ENCODE measurements at places on chromosomes 13 and 19. TPM values are rescaled to one million over a fixed set of nuclear protein-coding genes. Genes with fewer than 3 reads are reported as not detected.

GRCh38 chr13:97376981-97377380, 57.0 kb upstream of the RAP2A start:
- no peaks in the 10 kb centered on the region for H3K27me3 ChIP-seq
- no peak overlapping the region for H3K27ac ChIP-seq
- H3K4me3 ChIP-seq = no peak overlapping the region
- peaks cover 3% of the 10 kb centered on the region for H3K36me3 ChIP-seq

DNA sequence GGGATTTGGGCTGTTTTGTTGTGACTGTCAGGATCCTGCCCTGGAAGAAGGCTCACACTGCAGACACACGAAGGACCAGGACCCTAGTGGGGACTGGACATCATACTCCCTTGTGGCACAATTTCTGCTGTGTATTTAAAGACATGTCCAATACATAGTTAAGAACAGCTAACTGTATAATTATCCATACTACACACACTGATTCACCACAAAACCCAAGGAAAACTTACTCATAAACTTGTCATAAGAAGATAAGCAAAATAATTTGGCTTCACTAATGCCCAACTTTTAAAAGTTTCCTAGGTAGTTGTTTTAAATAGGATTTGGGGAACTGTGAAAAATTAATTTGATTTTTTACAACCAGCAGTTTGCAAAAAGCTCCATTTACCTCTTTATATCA, 46.1 kb downstream of the LATS2 start:
- no peaks in the 10 kb centered on the region for H3K36me3 ChIP-seq
- H3K4me1 ChIP-seq = peaks cover 64% of the 10 kb centered on the region
- peak; percentile 70 for DNase-seq

DNA sequence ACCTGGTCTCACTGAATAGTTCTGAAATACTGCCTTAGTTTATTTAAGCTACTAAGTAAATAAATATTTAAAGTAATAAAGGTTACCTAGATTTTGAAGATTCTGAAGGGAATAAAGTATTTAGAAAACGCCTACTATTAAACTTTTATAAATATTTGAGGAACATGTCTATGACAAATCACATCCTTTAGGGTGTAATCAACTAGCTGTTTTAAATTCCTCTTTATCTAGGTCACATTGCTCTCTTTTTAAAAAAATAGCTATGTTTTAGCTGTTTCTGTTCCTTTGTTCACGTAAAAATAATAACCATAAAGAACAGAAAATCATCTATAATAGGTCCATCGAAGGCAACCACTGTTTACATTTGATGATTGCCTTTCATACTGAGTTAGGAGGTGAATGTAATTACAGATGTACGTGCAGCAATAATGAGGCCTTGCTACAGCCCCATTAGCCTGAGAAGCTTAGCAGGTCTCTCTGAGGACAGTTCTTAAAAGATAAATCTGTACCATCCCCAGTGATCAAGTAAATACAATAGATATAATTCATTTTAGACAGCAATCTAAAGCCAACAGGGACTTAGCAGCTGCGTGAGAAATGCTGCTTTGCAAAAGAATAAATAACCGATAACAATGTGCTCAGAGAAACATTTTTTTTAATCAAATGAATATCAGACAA, 449.5 kb downstream of the LIG4 start:
- no peaks in the 10 kb centered on the region for H3K36me3 ChIP-seq
- peaks cover 8% of the 10 kb centered on the region for H3K4me1 ChIP-seq

The ZNF66 gene
- total RNA-seq = 7.5 TPM

The CEACAM20 gene
- not detected for total RNA-seq

DNA sequence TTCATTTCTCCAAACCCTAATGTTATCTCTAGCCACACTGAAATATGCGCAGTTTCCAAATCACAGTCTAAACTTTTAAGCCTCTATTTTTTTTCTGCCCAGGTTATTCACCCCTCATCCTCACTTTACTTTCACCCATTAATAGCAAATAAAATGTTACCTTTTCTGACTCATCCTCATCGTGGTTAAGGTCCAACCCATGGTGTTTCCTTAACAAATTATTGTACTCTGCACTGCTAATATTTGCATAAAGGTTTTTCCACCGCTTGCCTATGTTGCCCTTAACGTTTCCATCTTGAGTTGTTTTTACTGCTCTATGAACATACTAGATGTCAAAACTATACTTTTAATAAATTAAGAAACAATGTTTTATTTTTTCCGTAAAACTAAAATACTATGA, 780.9 kb upstream of the KLHL1 start:
- H3K27ac ChIP-seq = no peak overlapping the region
- H3K36me3 ChIP-seq = no peaks in the 10 kb centered on the region
- no peaks in the 10 kb centered on the region for H3K4me1 ChIP-seq
- no peak overlapping the region for H3K4me3 ChIP-seq

- no peak for DNase-seq
- H3K4me3 ChIP-seq = peak overlapping the region; percentile 73
- peaks cover 25% of the 10 kb centered on the region for H3K27me3 ChIP-seq
- peaks cover 18% of the 10 kb centered on the region for H3K4me1 ChIP-seq
These were observed 1.8 kb downstream of the SLITRK1 start for GRCh38 chr13:83880275-83881139.

DNA sequence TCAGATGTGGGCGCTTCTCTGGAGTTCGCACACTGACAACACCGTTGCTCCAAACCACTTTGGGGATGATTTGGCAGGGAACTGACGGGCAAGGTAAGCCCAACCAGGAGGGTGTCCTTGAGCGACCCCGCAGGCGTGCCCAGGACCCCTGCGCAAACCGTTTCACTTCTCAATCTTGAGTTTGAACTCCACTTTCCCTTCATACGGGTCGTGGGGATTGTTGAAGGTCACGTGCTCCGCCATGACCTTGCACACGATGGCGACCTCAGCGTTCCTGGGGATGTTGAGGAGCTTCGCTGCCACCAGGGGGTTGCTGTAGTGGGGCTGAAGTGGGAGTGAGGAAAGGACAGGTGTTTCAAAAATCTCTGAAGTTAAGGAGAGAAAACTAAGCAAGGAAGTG, 8.8 kb downstream of the ATP4B start:
- H3K27ac ChIP-seq = no peak overlapping the region
- H3K36me3 ChIP-seq = no peaks in the 10 kb centered on the region
- no peaks in the 10 kb centered on the region for H3K27me3 ChIP-seq
- DNase-seq = no peak
- H3K4me1 ChIP-seq = peaks cover 5% of the 10 kb centered on the region

The TGDS gene
- total RNA-seq = 11.5 TPM

DNA sequence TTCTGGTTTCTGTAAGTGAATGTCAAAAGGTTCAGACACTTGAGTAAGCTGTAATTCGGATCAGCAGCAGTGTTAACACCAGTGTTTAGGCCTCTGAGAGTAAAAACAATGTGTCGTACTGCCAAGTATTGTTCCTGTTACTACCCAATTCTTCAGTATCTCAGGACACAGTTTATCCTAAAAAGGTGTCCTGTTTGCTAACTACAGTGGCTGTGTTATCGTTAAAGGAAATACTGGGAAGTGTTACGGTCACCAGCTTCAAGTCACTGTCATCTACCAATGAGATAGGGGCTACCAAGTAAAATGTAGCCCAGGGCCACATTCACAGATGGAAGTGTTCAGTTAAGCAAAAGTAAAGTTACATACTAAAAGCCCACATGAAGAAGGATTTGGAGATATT, 2.3 kb upstream of the UPF3A start:
- H3K27me3 ChIP-seq = no peaks in the 10 kb centered on the region
- no peak for DNase-seq
- H3K4me3 ChIP-seq = no peak overlapping the region
- H3K4me1 ChIP-seq = peaks cover 17% of the 10 kb centered on the region

DNA sequence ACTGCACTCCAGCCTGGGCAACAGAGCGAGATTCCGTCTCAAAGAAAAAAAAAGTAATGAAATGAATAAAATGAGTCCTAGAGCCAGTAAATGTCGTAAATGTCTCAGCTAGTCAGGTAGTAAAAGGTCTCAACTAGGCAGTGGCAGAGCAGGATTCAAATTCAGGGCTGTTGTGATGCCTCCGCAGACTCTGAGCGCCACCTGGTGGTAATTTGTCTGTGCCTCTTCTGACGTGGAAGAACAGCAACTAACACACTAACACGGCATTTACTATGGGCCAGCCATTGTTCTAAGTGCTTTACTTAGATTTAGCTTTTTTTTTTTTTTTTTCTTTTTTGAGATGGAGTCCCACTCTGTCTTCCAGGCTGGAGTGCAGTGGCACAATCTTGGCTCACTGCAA, 30.2 kb downstream of the CYP2F1 start:
- H3K4me1 ChIP-seq = no peaks in the 10 kb centered on the region
- no peaks in the 10 kb centered on the region for H3K36me3 ChIP-seq
- H3K4me3 ChIP-seq = no peak overlapping the region
- peak; percentile 48 for DNase-seq

GRCh38 chr13:20350819-20351218, 118.7 kb upstream of the GJB6 start:
- H3K4me3 ChIP-seq = no peak overlapping the region
- peak; percentile 23 for DNase-seq
- no peaks in the 10 kb centered on the region for H3K36me3 ChIP-seq
- H3K4me1 ChIP-seq = peaks cover 11% of the 10 kb centered on the region
- H3K27me3 ChIP-seq = no peaks in the 10 kb centered on the region

GRCh38 chr13:74662905-74663304, 528.7 kb upstream of the KLF12 start:
- H3K27ac ChIP-seq = no peak overlapping the region
- H3K27me3 ChIP-seq = no peaks in the 10 kb centered on the region
- no peak overlapping the region for H3K4me3 ChIP-seq
- DNase-seq = no peak
- no peaks in the 10 kb centered on the region for H3K4me1 ChIP-seq

- H3K36me3 ChIP-seq = no peaks in the 10 kb centered on the region
- no peak overlapping the region for H3K27ac ChIP-seq
- no peaks in the 10 kb centered on the region for H3K4me1 ChIP-seq
- H3K4me3 ChIP-seq = no peak overlapping the region
- DNase-seq = no peak
These were observed 497.2 kb downstream of the DIAPH3 start for GRCh38 chr13:59666504-59666903.

- peaks cover 52% of the 10 kb centered on the region for H3K27me3 ChIP-seq
- H3K4me3 ChIP-seq = peak overlapping the region; percentile 77
- H3K4me1 ChIP-seq = no peaks in the 10 kb centered on the region
- DNase-seq = peak; percentile 26
- peak overlapping the region; percentile 39 for H3K27ac ChIP-seq
- no peaks in the 10 kb centered on the region for H3K36me3 ChIP-seq
These were observed 1.1 kb downstream of the MAB21L1 start for GRCh38 chr13:35475212-35475959.

The ZNF763 gene
- total RNA-seq = not detected

The RNF17 gene
- not detected for total RNA-seq

DNA sequence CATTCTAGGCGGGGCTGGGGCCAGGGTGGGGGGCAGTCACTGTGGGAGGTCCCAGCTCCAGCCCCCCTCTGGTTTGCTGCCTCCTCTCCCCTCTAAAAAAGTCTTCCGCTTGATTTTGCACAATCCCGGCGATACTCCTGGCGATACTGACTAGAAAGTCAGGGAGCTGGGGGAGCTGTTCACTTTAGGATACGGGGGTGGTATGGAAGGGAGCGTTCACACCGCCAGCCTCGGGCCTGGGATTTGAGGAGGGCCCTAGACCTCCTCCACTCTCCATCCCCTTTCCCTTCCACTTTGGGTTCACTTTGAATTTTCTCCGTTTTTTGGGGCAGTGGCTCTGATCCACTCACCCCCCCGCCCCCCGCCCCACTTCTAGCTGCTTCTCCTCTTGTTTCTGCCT, 35.0 kb downstream of the KEAP1 start:
- no peaks in the 10 kb centered on the region for H3K4me1 ChIP-seq
- H3K4me3 ChIP-seq = no peak overlapping the region
- H3K27ac ChIP-seq = no peak overlapping the region

GRCh38 chr13:30697177-30697953, 38.0 kb upstream of the ALOX5AP start:
- no peaks in the 10 kb centered on the region for H3K27me3 ChIP-seq
- H3K27ac ChIP-seq = peak overlapping the region; percentile 64
- H3K36me3 ChIP-seq = no peaks in the 10 kb centered on the region

DNA sequence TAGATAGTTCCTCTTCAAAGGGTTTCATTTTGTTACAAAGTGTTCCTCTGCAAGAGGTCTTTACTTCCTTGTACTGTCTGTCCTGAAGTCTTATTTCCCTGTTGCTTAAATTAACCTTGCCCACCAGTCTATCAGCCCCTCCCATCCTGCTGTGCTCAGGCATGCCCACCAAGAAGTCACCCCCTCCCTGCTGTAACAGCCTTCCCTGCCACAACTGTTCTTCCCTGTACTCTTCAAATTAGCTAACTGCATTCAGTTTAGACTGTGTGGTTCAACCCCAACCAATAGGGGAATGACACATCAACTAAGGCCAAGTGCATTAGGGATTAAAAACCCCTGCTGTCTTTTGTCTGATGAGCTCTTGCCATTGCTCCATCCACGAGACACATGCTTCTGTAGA, 34.4 kb upstream of the ZNF562 start:
- H3K27me3 ChIP-seq = no peaks in the 10 kb centered on the region
- no peaks in the 10 kb centered on the region for H3K4me1 ChIP-seq
- no peak overlapping the region for H3K4me3 ChIP-seq
- DNase-seq = no peak
- H3K27ac ChIP-seq = no peak overlapping the region

The KCNRG gene
- total RNA-seq = 0.41 TPM

GRCh38 chr19:17266589-17266974, 661 bp upstream of the BABAM1 start:
- H3K4me3 ChIP-seq = no peak overlapping the region
- H3K27me3 ChIP-seq = no peaks in the 10 kb centered on the region
- peaks cover 5% of the 10 kb centered on the region for H3K36me3 ChIP-seq
- H3K27ac ChIP-seq = no peak overlapping the region

DNA sequence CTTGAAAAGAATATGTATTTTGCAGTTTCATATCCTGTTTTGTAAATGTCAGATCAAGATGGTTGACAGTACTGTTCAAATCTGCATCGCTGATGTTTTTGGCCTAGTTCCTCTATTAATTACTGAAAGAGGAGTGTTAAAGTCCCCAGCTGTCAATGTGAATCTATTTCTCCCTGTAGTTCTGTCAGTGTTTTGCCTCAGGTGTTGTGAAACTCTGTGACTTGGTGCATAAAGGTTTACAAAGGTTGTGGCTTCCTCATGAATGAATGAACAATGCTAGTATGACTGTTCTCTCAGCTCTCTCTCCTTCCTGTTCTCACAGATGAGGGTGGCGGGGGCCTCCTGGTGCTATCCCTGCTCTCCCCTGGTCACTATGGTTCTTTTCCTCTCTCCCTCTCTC, 142.4 kb downstream of the MYCBP2 start:
- DNase-seq = no peak
- H3K27ac ChIP-seq = no peak overlapping the region
- peaks cover 12% of the 10 kb centered on the region for H3K36me3 ChIP-seq
- H3K27me3 ChIP-seq = no peaks in the 10 kb centered on the region

The SLC17A7 gene
- 0.16 TPM for total RNA-seq

- H3K27me3 ChIP-seq = no peaks in the 10 kb centered on the region
- peaks cover 10% of the 10 kb centered on the region for H3K4me1 ChIP-seq
- no peaks in the 10 kb centered on the region for H3K36me3 ChIP-seq
- DNase-seq = no peak
- H3K4me3 ChIP-seq = no peak overlapping the region
- H3K27ac ChIP-seq = no peak overlapping the region
These were observed 172.9 kb downstream of the KCTD12 start for GRCh38 chr13:76713280-76713679.

GRCh38 chr19:42295831-42296525, 6.0 kb upstream of the PRR19 start:
- no peaks in the 10 kb centered on the region for H3K27me3 ChIP-seq
- no peaks in the 10 kb centered on the region for H3K4me1 ChIP-seq
- H3K4me3 ChIP-seq = no peak overlapping the region
- H3K36me3 ChIP-seq = peaks cover 8% of the 10 kb centered on the region
- no peak for DNase-seq
